Ecto neural progenitor cell (in vitro differentiated cells): ENCODE measurements at places on chromosomes 6 and 20.

GRCh38 chr6:20732896-20733295 lies 198.6 kb downstream of the CDKAL1 start:
- no peak for DNase-seq

GRCh38 chr6:30102414-30102969 lies 10.4 kb downstream of the TRIM31 start:
- no peak for DNase-seq

DNA sequence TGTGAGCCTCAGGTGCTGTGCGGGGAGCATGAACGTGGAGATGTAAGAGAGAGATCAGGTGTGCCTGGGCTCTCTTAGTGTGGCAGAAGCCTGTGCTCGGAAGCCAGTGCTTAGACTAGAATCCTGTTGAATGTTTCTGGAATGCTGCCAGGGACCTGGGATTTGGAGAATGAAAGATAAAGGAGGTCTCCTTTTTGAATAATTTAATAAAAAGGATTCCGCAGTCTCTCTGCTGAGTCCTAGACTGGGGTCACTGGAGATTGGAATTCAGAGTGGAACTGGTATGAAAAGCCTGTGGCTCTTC lies 18.8 kb upstream of the EFCAB8 start:
- DNase-seq: no peak

- DNase-seq: no peak
These were observed 3.3 kb downstream of the TCF21 start for GRCh38 chr6:133891927-133892812.
